Activated naive CD8-positive, alpha-beta T cell treated with anti-CD3 and anti-CD28 coated beads, Interleukin-2, amount 50 U/mL, for 16 hours (primary cell): ENCODE measurements at places on chromosomes 13 and 19.

DNA sequence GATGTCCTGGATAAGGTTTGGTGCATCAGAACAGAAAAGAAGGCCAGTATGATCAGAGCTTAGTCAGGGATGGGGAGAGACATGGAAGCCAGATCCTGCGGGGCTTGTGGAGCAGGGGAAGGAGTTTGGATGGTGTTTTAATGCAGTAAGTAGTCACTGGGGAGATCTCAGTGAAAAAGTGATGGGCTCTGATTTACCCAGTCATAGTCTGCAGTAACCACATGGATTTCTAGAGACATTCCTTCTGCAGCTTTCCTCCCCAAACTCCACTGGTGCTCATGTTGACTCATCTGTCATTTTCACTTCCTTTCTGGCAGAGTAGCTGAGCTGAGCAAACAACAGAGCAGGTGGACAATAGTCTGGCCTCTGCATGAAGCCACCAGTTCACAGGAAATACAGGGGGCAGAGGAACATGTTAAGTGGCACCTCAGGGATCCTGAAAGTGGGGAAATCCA is 144.1 kb downstream of the DPF1 start:
- no peak for DNase-seq

- DNase-seq: no peak
Observed at GRCh38 chr19:55119053-55119452, 1.6 kb upstream of the PPP1R12C start.

DNA sequence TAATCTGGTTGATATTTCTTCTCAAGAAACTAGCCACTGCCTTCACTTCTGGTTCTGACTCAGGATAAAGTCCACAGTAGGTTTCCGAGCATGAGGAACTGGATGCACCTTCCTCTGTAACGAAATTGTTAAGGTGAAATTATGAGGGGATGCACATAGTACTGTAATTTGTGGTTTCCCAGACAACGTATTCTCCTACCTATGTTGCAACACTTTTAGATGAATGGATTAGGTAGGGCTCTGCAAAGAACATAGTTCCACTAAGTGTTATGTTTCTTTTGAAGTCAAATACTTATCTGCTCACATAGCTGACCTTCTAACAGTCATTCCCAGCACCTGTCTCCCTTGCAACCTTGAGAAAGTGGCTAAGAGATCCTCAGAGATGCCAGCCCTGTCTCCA is 5.7 kb upstream of the ZC3H13 start:
- no peak for DNase-seq

DNA sequence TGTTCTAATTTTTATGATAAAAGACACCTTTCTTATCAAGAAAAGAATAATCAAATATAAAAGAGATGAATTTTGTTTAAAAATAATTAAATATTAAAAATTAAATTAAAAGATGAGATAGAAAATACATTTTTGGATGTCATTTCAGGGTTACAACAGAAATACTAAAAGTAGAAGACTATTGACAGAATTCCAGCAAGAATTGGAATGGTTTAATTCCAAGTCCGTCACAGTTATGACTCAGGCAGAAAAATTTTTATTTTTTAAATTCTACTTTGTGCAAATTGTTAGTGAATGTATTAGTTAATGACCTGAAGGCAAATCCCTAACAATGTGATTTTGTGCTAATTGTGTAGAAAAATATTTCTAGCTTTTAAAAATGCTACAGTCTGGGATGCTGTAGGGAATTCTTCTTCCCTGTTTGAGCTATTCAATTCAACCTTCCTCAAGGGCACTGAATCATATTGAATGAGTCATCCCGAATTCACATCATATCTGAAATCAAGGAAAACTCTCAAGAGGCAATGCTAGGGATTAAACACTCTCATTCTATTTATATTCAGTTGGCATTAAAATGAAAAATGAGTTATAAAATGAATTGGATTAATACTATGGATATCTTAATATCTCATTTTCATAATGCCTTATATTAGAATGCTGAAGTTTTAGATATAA is 633.5 kb upstream of the ATXN8OS start:
- no peak for DNase-seq

GRCh38 chr13:36998624-36999041 is 507 bp downstream of the ALG5 start:
- DNase-seq: no peak
